Central memory CD4-positive, alpha-beta T cell (primary cell): ENCODE measurements at places on chromosomes 7 and 10.
A peak's percentile ranks its signal among the peaks of the same experiment; 100 is the strongest.

DNA sequence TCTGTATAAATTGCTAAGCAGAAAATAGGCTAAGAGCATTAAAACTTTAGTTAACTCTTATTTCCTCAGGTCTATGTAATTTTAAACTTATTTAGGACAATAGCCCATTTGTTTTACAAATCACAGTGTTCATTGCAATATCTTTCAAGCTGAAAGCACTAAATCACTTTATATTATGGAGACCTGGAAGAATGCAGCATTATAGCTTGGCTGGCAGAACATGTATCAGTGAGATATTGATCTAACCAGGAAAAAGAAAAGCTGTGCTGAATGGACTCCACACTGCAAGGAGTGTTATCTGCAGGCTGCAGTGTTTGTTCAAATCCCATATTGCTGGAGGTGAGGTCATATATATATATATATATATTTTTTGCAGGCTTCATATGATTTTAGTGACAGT, 517.5 kb downstream of the NRG3 start:
- DNase-seq: no peak

GRCh38 chr7:148722340-148723165, 23.9 kb downstream of the CUL1 start:
- no peak for DNase-seq

GRCh38 chr10:60846173-60846572, 67.9 kb downstream of the CDK1 start:
- DNase-seq: no peak

- DNase-seq: no peak
These were observed 48.4 kb upstream of the NKX6-2 start for GRCh38 chr10:132834311-132834761.

DNA sequence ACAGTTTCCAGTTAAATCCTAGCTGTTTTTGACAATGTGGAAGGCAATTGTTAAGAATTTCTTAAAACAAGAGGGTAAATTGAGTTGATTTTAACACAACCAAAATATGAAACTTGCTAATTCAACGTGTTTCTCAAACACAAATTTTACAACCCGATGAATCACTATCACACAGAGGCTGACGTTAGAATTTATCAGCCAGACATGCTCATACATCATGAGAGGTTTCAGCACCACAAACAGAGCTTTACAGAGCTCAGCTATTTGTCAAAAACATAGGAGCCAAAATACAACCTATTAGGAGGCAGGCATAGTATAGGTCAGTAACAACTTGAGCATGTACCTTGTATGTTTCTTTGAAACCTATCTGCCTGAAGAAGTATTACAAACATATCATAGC, 36.1 kb downstream of the LRRN3 start:
- no peak for DNase-seq

DNA sequence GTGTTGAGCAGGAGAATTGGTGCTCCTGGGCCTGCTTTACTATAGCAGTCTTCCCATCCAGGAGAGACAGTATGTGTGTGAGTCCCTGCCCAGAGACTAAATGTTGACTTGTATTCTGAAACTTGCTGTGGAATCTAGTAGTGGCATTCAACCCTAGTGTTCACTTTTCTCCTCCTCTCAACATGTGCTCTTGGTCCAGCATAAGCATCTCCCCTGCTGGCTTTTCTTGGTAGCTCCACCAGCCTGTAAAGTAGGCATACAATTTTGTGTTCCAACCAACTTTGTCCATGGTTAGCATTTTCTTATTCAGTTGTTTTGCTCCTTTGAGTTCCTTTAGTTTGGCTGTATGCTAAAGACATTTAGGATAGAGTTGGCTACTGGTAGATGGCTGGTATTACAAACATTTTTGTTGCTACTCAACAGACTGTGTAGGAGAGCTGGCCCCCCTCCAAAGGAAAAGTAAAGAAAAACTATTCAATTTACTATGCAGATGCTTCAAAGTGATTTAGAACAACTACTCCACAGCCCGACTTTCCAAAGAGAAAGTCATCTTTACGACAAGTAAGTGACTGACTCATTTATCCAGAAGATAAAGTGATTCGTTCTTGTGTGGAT, 46.0 kb downstream of the ASB4 start:
- no peak for DNase-seq

- DNase-seq: no peak
These were observed 14.2 kb upstream of the NT5C3A start for GRCh38 chr7:33076737-33077136.

- no peak for DNase-seq
These were observed 74.5 kb downstream of the BMPER start for GRCh38 chr7:33979807-33980355.

GRCh38 chr7:158111049-158111751, 476.4 kb downstream of the PTPRN2 start:
- no peak for DNase-seq

DNA sequence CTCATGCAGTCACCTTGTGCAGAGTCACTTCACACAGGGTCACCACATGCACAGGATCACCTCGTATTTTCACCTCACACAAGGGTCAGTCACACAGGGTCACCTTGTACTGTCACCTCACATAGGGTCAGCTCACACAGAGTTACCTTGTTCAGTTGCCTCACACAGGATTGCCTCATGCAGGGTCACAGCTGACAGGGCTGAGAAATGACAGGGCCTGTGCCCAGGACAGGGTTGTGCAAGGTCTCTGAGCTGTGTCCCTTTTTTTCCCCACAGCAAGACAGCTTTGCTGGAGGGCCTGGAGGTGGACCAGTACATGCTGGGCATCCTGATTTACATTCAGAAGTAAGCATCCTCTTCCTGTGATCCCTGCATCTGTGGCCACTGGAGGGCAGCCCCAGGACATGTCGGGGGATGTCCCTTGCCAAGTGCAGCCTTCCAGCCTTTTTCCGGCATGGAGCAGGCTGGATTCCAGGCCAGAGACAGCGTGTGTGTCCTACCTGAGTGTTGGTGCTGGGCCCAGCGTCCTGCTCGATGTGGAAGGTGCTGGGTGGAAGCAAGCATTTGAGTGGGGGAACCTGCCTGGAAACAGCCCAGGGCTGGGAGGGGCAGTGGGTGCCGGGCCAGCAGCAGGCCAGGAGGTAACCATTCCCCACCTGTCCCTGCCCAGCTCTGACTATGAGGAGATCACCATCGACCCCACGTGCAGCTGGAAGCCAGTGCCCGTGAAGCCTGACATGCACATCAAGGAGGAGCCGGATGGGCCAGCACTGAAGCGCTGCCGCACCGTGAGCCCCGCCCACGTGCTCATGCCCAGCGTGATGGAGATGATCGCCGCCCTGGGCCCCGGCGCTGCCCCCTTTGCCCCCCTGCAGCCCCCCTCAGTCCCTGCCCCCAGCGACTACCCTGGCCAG, 16.3 kb downstream of the ZMIZ2 start:
- DNase-seq: no peak

GRCh38 chr7:93578762-93579161, 4.2 kb upstream of the CALCR start:
- no peak for DNase-seq

GRCh38 chr7:48147078-48147591, 24.1 kb upstream of the ABCA13 start:
- no peak for DNase-seq

DNA sequence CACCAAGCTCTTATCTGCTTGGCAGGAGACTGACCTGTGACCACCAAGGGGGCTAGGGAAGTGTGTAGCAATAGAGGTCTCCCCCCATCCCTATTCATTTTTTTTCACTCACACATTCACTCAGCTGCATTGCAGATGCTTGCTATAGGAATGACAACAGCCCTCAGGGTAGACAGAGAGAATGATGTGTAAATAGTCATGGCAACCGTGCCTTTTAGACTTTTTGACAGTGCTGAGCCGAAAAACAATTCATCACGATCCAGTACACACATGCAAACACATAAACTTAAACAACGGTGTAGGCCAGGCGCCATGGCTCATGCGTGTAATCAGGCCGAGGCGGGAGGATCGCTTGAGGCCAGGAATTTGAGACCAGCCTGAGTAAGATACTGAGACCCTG, 7.6 kb upstream of the ELN start:
- DNase-seq: no peak

GRCh38 chr10:12594448-12594944, 245.1 kb downstream of the CAMK1D start:
- peak; percentile 79 for DNase-seq

DNA sequence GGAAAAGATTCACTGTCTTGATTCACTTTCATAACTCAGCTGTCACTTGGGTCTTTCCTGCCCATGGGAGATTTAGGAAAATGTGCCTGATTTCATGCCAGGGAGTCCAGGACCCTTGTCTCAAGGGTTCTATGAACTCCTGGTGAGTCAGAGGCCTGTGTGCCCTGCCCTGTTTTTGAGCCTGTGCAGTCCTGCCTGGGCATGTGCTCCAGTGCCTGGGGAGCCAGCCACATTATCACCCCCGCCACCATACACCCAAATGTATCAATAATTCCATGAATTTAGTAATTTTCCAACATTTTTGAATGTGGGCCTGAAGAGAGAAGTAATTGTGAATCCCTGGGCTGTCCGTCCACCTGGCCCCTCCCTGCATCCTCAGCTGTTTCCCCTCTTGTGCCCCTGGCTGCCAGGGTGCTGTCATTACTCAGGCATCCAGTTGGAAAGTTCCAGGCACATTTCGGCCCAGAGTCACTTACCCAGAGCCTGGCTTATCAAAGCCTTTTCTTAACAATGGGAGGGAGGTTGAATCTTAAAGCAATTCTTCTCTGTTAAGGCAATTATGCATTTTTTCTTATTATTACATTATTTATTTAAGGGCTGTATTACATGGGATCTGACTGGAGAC, 287.8 kb upstream of the CDC14C start:
- no peak for DNase-seq

DNA sequence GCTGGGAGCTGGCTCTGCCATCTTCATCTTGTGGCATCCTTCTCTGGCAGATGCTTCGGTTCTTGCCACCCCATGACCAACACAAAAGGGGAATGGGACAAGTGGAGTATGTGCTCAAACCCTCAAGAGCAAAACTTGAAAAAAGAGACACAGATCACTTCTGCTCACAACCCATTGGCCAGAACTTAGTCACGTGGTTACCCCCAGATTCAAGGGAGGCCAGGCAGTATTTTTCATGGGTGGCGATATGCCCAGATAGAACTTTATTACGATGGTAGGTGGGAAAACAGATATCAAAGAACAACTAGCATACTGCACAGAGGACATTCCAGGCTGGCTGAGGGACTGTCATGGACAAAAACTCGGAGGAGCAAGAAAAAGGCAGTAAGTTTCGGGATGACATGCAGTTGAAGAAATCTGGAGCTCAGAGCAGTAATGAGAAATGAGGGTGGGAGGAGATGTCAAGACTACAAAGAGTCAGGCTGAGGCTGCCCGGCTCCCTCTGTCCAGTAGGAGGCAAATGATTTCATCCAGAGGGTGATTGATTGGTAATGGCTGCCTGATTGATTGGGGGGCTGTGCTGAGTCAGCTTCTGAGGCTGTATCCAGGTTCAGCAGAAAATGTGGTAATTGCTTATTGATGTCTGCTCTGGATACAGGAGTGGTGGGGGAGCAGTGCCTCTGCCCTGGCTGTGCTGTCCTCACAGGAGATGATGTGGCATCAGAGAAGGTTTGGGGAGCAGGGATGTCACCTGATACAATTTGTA, 25.3 kb downstream of the COL13A1 start:
- no peak for DNase-seq

- peak; percentile 8 for DNase-seq
These were observed 40.7 kb downstream of the ATE1 start for GRCh38 chr10:121886997-121887622.

DNA sequence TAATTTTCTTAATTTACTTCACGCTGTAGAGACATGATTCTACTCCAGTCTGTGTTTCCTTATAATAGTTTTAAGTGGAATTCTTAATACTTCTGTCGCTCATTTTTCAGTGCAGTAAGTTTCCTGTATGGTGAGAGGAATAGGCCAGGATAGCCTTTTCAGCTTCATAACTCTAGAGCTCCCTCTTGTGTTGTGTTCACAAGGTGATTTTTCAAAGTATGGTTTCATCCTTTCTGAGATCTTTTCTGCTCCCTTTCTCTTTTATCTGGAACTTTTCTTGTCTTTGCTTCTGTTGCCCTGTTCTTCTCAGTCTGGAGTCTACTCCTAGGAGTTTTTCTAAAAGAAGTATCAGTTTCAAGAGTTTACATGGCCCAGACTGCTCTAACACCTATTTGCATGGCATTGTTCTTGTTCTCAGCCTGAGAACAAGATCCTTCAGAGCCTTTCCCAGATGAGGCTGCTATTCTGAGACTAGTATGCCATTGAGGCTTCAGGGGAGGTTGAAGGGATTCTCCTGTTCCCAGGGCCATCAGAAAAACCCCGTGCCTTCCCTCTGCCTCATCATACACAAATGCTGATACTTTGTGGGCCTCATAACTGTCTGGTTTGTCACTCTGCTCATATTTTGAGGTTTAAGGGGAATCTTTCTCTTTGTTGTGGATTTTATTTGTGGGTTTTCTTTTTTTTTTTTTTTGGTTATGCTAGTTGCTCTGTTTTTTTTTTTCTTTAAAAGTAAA, 21.8 kb downstream of the NET1 start:
- peak; percentile 41 for DNase-seq

- DNase-seq: peak; percentile 36
These were observed 43.7 kb downstream of the CH25H start for GRCh38 chr10:89163265-89163995.

DNA sequence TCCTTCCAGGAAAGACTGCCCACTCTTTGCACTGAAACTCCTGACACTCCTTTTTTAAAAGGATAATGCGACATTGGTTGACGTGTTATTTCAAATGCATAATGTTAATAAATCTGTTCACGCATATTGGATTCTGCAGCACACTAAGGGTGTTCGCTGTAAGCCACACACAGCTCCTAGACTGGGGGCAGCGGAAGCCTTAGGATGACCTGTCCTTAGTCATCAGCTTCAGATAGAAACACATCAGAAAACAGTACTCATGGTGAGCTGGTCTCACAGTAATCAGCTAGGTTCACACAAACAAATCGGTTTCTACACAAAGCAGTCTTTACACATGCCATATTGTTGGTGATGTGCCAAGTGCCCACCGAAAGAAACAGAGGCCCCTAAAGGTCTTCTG, 4.3 kb downstream of the NPS start:
- no peak for DNase-seq

- DNase-seq: no peak
These were observed 85.8 kb downstream of the NAMPT start for GRCh38 chr7:106199024-106199423.

DNA sequence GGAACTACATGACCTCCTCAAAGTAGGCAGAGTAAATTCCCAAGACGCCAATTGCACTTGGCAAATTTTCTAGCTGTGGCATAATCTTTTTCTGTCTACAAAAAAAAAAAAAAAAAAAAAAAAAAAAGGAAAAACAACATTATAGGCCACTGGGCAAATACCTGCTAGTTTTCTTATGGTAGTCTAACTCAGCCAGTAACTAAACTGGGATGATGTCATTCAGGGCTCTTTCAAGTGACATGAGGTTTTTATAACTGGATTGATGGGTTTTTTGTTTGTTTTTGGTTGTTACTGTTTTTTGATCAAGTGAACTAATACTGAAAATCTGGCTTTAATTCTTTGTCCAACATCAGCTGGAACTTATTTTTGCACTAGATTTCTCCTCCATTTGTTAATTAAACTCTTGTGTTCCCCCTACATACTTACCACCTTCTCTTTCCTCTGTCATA, 7.4 kb upstream of the VIM start:
- DNase-seq: no peak
